ENCODE measurements at places on chromosomes 3 and 15.

DNA sequence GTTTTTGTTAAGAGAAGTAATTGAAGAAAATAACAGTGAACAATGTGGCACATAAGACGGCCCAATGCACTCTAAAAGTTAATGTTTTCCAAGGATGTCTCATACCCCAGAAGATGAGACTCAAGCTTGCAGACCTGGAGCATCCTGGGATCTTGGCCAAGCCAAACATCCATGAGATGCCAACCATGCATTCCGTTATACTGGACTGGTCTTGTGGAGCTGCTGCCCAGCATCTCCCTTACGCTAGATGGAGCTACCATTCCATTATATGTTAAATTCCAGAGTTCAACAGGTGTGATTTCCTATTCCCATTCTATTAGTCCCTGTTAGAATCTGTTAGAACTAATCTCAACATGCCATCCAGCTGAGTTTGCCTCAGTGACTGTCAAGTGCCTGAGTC lies 181.8 kb downstream of the PDCD6IP start:
- DNase-seq = no peak

- peak; percentile 36 for DNase-seq
These were observed 64.1 kb upstream of the HEG1 start for GRCh38 chr3:125119752-125120378.

- DNase-seq = no peak
These were observed 213.2 kb downstream of the KCNMB2 start for GRCh38 chr3:178749471-178749870.

- DNase-seq = no peak
These were observed 17.5 kb upstream of the IGSF10 start for GRCh38 chr3:151478335-151478697.

DNA sequence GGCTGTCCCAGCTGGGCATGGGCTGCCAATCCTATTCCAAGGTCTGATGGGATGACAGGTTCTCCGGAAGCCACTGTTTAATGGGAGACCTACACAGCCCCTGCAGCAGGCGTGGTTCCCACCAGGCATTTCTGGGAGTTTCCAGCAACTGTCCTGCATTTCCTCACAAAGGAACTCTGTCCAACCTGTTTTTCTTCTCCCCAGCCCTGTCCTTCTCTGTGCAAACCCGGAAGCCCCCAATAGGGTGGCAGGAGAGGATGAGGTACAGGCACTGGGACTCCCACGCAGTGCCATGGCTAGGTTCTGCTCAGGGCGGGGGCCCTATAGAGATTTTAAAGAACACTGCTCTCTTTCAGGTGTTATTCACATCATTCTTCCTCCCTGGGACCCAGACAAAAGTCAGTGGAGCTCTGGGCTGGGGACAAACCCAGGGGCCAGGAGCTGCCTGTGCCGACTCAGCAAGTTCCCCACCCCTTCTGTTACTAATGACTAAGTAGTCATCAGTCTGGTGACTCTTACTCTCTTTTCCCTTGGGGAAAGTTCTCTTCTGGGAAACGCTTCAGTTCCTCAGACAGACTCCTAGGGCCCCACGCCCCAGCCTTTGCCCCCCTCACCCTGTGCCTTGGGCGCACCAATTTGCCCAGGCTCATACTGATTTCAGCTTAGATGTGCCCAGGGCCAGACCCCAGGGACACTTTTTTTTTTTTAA lies 97.7 kb downstream of the CD47 start:
- no peak for DNase-seq

- DNase-seq = no peak
These were observed 14.4 kb upstream of the SEC13 start for GRCh38 chr3:10335190-10335738.

- DNase-seq = no peak
These were observed 21.0 kb upstream of the POLR2M start for GRCh38 chr15:57685306-57686095.

GRCh38 chr3:180749322-180749721 lies 70.0 kb upstream of the CCDC39 start:
- DNase-seq = no peak

- DNase-seq = no peak
These were observed 61.0 kb downstream of the TMEM44 start for GRCh38 chr3:194572143-194572789.

DNA sequence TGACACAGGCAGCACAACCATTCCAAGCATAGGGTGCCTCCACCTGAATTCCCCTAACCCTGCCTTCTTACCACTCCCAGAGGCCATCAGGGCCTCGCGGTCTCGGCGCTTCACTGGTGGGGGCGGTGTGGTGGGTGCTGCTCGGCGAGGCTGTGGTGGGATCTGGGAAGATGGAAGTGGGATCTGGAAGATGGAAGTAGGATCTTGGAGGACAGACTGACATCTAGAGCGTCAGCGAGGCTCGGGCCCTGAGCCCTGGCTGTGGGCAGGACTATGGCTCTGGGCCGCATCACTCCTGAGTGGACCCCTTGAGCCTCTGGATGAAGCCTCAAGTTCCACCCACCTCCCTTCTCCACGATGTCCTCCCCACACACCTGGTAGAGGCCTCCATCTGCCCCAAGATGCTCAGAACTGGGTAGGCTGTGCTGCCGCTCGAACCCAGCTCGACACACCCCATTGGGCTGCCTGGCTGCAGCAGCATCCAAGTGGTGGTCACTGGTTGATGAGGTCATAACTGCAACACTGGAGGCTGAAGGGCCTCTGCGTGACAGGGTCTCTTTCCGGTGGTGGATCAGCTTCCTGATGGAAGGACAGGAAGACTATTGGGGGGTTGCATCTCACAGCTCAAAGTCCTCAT lies 3.6 kb downstream of the NCKIPSD start:
- DNase-seq = no peak

GRCh38 chr3:177778633-177779032 lies 581.4 kb upstream of the TBL1XR1 start:
- DNase-seq = peak; percentile 4

- no peak for DNase-seq
These were observed 868 bp upstream of the GADL1 start for GRCh38 chr3:30895329-30895728.

DNA sequence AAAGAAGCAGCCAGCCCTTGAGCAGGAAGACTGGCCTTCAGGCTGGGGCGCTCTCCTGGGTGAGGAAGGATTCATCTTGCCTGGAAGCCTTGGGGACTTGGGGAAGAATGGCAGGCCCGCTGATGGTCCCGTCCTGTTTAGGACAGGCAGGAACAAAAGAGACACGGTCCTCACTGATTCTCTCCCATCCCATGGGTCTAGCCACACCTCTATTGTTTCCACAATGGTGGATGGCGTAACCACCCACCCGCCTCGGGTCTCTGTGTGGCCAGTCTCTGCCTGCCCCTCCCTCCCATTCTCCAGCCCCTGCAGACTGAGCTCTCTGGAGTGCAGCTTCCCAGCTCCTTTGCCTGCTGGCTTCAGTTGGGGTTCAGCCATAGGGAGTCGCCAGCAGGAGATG lies 284.3 kb downstream of the UACA start:
- DNase-seq = no peak

GRCh38 chr3:56369914-56370313 lies 98.4 kb downstream of the ERC2 start:
- no peak for DNase-seq

DNA sequence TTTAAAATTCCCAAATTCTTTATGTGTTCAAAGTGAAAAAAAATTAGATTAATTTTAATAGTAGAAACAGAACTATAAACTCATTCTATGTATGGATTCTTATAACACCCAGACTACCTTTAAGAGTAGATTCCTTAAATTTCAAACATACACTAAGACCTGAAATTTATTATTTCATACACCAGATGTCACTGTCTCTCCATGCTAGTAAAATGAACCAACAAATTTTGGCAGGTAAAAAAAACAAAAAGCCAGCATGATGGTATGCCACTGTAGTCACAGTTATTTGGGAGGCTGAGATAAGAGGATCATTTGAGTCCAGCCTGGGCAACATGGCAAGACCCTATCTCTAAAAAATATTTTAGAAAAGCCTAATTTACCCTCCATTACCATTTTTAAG lies 461.3 kb upstream of the NAALADL2 start:
- DNase-seq = no peak

GRCh38 chr3:133125171-133125570 lies 87.0 kb downstream of the TMEM108 start:
- no peak for DNase-seq

GRCh38 chr15:39896846-39897245 lies 23.2 kb downstream of the GPR176 start:
- DNase-seq = no peak

DNA sequence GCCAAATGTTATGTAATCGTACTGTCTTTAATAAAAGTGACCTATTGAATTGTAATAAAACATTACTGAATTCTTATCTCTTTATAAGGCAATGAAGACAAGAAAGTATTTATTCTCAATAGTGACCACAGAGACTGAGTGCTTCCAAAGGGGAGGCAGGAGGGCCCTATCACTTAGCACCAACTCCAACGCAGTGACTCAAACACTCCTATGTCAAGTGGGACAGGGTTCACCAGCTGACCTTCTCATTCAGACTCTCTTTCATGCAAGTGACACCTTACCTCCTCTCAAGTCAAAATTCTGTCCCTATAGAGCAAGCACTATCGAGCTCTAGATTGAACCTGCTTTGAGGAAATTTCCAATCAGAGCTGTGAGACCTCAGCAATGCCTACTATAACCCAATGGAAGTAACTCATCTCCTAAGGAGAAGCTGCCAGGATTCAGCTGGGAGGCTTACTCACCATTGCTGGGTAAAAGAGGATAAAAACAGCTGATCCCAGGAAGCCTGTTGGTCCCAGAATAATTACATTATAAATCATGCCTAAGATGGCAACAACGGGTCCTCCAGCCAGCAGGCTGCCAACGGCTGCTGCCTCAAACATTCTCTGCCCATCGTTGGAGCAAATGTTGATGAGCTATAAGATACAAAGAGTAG lies 35.6 kb downstream of the ABCC5 start:
- DNase-seq = no peak

- DNase-seq = no peak
These were observed 11.1 kb downstream of the TMEM62 start for GRCh38 chr15:43144512-43144911.
